Stimulated activated CD8-positive, alpha-beta memory T cell treated with anti-CD3 and anti-CD28 coated beads, Interleukin-12 subunit alpha, Interleukin-12 subunit beta, amount 100 ng/mL, for 1 hour (primary cell): ENCODE measurements at places on chromosomes 16 and 17.

- DNase-seq, result no peak
These were observed 25.0 kb upstream of the CPNE2 start for GRCh38 chr16:57067347-57067746.

GRCh38 chr16:83781-84615 is 6.0 kb downstream of the MPG start:
- no peak for DNase-seq

GRCh38 chr17:32536736-32537643 is 50.2 kb downstream of the CDK5R1 start:
- DNase-seq, result no peak

- no peak for DNase-seq
These were observed 20.0 kb upstream of the ZFHX3 start for GRCh38 chr16:73067671-73068540.
